Endothelial cell (in vitro differentiated cells): ENCODE measurements at places on chromosomes 2 and 18. TPM values are rescaled to one million over a fixed set of nuclear protein-coding genes. Genes with fewer than 3 reads are reported as not detected.

DNA sequence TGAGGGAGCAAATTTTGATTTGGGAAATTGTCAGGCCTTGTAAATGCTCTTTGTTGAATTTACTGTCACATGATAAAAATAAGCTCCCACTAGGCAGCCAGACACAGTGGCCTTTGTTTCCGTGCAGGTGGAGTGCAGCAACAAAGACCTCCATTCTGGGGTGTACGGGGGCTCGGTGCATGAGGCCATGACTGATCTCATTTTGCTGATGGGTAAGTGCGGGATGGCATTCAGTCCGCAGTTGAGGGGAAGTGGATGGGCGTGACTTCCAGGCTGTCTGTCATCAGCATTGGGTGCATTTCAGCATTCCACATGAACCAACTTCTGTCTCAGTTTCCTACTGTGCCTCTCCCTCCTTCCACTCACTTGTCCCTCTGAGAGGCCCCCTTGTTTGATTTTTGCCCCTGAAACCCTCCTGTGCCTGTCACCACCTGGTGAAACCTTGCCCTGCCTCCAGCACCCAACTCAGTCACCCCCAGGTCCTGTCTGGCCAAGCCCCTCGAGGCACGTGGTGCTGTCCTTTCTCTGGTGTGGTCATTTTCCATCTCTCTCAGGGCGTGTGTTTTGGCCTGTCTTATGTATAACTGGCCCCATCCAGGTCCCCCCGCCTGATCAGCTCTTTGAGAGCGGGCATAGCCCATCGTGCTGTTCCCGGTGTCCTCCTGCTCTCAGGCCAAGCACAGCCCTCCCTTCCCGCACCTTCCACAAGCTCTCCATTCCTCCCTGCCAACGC, 16.3 kb downstream of the CNDP2 start:
- no peaks in the 10 kb centered on the region for H3K4me1 ChIP-seq
- H3K36me3 ChIP-seq, result peaks cover 53% of the 10 kb centered on the region
- peaks cover 6% of the 10 kb centered on the region for H3K27me3 ChIP-seq
- no peak for DNase-seq
- peak overlapping the region; percentile 36 for H3K27ac ChIP-seq

DNA sequence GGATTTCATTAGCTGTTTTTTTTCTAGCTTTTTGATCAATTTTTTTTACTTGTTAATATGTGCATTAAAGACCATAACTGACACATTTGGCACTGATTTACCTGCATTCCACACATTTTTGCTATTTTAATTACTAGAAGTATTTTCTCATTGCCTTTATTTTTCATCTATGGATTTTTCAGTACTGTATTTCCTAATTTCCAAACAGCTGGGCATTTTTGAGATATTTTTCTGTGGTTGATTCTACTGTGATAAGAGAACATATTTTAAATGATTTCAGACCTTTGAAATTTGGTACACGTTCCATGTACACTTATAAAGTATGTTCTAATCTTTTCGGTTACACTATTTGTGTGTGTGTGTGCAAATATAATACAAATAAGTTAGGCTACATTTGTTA, 135.3 kb downstream of the PARD3B start:
- DNase-seq, result no peak
- H3K27me3 ChIP-seq, result no peaks in the 10 kb centered on the region
- H3K36me3 ChIP-seq, result no peaks in the 10 kb centered on the region
- H3K4me1 ChIP-seq, result no peaks in the 10 kb centered on the region
- no peak overlapping the region for H3K4me3 ChIP-seq

DNA sequence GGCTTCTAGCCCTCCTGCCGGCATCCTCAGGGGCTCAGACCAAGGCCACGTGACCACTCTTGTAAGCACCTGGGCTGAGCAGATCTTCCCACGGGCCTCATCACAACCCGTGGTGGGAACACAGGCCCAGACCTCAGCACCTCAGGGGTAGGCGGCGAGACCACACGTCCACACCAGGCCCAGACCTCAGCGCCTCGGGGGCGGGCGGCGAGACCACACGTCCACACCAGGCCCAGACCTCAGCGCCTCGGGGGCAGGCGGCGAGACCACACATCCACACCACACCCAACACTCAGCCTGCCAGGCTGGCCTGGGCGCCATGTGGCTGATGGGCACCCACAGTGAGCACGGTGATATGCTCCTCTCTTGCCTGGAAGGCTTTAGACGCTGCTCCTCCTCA, 334.4 kb upstream of the SALL3 start:
- H3K27me3 ChIP-seq, result peaks cover 16% of the 10 kb centered on the region
- H3K4me1 ChIP-seq, result no peaks in the 10 kb centered on the region
- DNase-seq, result no peak
- H3K4me3 ChIP-seq, result no peak overlapping the region

- DNase-seq, result no peak
- peaks cover 4% of the 10 kb centered on the region for H3K36me3 ChIP-seq
- H3K4me1 ChIP-seq, result no peaks in the 10 kb centered on the region
- no peak overlapping the region for H3K27ac ChIP-seq
- peaks cover 4% of the 10 kb centered on the region for H3K27me3 ChIP-seq
These were observed 12.3 kb downstream of the FASTKD1 start for GRCh38 chr2:169561364-169561763.

DNA sequence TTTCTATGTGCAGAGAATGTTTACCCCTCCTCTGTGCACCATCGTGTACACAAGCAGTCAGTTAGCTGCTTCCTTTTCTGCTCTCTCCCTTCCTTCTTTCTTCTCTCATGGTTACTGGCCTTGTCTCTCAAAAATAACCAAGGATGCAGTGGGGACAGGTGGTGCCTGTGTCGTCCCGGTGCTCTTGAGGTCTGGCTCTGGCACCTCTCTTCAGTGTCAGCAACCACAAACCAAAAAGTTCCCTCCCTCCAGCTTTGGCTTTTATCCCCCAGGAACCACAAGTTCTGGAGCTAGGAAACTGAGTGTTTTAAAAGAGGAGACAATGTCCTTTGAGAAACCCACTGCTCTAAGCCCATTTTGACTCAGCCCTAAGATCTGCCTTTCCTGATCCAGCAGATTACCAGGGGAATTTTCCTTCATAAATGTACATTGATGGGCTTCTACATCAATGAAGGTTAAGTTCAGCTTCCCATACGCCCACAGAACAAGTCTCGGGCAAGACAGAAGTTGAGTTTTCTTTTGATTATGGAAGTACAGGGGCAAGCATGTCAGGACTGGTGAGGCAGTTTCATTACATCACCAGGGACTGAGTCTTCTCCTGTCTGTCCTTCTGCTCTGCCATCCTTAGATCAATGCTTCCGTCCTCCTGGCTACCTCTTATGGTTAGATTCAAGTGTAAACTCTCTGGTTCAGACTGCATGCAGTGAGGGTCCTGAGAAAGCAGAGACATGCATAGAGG, 232.2 kb downstream of the SETBP1 start:
- H3K4me1 ChIP-seq, result peaks cover 8% of the 10 kb centered on the region
- peaks cover 12% of the 10 kb centered on the region for H3K27me3 ChIP-seq
- no peak overlapping the region for H3K4me3 ChIP-seq
- DNase-seq, result no peak
- peaks cover 25% of the 10 kb centered on the region for H3K36me3 ChIP-seq
- peak overlapping the region; percentile 79 for H3K27ac ChIP-seq

The GPR55 gene
- total RNA-seq, result 0.28 TPM

- peaks cover 5% of the 10 kb centered on the region for H3K27me3 ChIP-seq
- H3K4me3 ChIP-seq, result no peak overlapping the region
- H3K27ac ChIP-seq, result no peak overlapping the region
These were observed 262.4 kb upstream of the SLC14A2 start for GRCh38 chr18:45352874-45353273.

The NT5C1B gene
- not detected for total RNA-seq

DNA sequence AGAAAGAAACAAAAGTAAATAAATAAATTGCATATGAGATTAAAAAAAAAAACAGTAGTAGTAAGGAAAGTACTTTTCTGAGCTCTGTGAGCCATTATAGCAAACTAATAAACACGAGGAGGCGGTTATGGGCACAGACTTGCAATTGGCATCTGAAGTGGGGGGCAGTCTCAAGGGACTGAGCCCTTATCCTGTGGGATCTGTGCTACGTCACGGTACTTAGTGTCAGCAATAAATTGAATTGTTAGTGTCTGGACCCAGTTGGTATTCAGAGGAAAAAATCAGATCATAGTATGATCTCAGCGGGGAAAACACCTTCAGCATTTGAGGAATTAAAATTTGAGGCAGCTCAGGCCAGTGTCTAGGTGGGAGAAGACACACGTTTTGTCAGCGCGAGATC, 76.6 kb upstream of the TEX51 start:
- DNase-seq, result no peak
- H3K4me1 ChIP-seq, result peaks cover 3% of the 10 kb centered on the region
- H3K36me3 ChIP-seq, result no peaks in the 10 kb centered on the region

GRCh38 chr18:79587226-79587741, 92.3 kb upstream of the CTDP1 start:
- no peak overlapping the region for H3K4me3 ChIP-seq
- H3K27me3 ChIP-seq, result peaks cover 12% of the 10 kb centered on the region

The TNFAIP6 gene
- total RNA-seq, result not detected

DNA sequence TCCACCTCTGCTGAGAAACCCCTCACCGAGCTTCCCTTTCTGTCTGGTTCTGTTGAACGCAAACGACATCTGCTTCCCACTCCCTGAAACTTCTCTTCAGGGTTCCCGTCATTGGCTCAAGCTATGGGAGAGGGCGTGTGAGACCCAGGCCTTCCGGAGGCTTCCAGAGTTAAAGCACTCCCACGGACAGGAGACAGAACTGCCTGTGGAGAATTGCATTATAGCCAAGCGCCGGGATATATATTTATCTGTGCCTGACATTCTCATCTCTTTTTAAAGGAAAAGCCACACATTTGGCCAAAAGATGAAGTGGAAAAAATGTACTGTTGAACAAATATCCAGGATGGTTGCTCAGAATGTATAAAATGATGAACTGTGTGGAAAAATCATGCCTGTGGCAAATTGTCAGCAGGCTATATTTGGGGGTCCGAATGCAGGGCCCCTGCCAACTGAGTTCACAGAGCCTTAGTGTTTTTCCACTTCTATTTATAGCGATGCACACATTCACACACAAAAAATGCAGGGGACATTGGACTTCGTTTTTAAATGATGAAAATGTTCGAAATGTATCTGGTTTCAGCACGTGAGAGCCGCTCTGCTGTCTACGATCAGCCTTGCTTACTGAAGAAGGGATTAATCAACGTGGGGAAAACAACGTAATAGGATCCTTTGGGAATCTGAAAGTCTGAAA, 59.5 kb downstream of the E2F6 start:
- no peaks in the 10 kb centered on the region for H3K36me3 ChIP-seq
- DNase-seq, result no peak
- no peak overlapping the region for H3K4me3 ChIP-seq
- peaks cover 10% of the 10 kb centered on the region for H3K27me3 ChIP-seq
- H3K27ac ChIP-seq, result no peak overlapping the region

- no peak overlapping the region for H3K4me3 ChIP-seq
- DNase-seq, result no peak
- no peaks in the 10 kb centered on the region for H3K27me3 ChIP-seq
- H3K4me1 ChIP-seq, result no peaks in the 10 kb centered on the region
These were observed 348.0 kb downstream of the DLGAP1 start for GRCh38 chr18:4107049-4107467.

GRCh38 chr2:85163675-85164074, 30.5 kb downstream of the TCF7L1 start:
- H3K36me3 ChIP-seq, result peaks cover 26% of the 10 kb centered on the region
- no peak for DNase-seq
- peak overlapping the region; percentile 54 for H3K27ac ChIP-seq
- H3K27me3 ChIP-seq, result peaks cover 16% of the 10 kb centered on the region

- H3K4me1 ChIP-seq, result peaks cover 16% of the 10 kb centered on the region
- H3K4me3 ChIP-seq, result no peak overlapping the region
- no peak for DNase-seq
- no peak overlapping the region for H3K27ac ChIP-seq
- peaks cover 10% of the 10 kb centered on the region for H3K27me3 ChIP-seq
- H3K36me3 ChIP-seq, result no peaks in the 10 kb centered on the region
These were observed 251.6 kb downstream of the TNS1 start for GRCh38 chr2:217751192-217751591.

The UGP2 gene
- 88.3 TPM for total RNA-seq

GRCh38 chr2:105042189-105042588, 4.3 kb downstream of the MRPS9 start:
- H3K4me3 ChIP-seq, result no peak overlapping the region
- DNase-seq, result no peak
- peaks cover 3% of the 10 kb centered on the region for H3K27me3 ChIP-seq

GRCh38 chr2:66872986-66873754, 438.2 kb downstream of the MEIS1 start:
- H3K27me3 ChIP-seq, result no peaks in the 10 kb centered on the region
- no peaks in the 10 kb centered on the region for H3K4me1 ChIP-seq
- no peaks in the 10 kb centered on the region for H3K36me3 ChIP-seq
- H3K4me3 ChIP-seq, result no peak overlapping the region
- no peak for DNase-seq

The RGPD3 gene
- total RNA-seq, result 0.15 TPM

DNA sequence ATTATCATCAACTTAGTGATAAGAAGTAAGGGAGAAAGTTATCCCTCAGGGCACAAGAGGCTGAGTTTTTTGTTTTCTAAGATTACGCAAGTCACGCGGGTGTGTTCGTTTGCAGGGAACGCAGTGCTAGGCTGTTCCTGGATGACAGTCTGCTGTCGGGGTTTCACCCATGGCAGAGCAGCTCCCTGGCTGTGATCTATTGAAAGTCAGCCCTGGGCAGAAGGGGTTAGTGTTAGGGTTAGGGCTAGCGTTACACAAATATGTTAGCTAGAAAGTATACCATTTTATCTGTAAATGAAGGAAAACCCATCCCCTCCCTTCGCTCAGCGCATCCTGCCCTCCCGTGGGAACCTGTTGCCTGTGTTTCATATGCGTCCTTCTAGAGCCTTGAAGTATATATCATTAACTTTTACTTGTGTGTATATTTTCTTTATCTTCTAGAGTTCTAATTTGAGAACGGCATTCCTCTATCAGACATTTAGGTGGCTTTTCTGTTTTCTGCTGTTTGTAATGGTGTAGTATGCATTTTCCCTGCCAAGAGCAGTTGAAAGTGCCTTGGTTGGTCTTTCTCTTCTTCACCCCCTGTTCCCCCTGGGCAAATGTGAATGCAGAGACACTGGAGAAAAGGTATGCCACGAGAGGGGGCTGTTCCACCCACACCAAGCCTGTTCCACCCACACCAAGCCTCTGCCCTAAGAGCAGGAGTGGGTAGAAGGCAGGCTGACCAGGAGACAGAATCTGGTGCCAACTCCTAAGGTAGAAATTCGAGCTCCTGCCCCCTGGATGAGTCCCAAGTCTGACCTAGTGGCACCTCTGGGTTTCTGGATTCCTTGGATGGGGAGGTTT, 47.0 kb downstream of the ARMC9 start:
- no peak overlapping the region for H3K27ac ChIP-seq
- H3K36me3 ChIP-seq, result peaks cover 9% of the 10 kb centered on the region
- no peak for DNase-seq
- H3K27me3 ChIP-seq, result no peaks in the 10 kb centered on the region
- H3K4me3 ChIP-seq, result peak overlapping the region; percentile 8

GRCh38 chr2:70643715-70644114, 90.1 kb upstream of the TGFA start:
- no peak overlapping the region for H3K27ac ChIP-seq
- DNase-seq, result peak; percentile 25
- no peak overlapping the region for H3K4me3 ChIP-seq
- H3K36me3 ChIP-seq, result no peaks in the 10 kb centered on the region
- H3K27me3 ChIP-seq, result peaks cover 5% of the 10 kb centered on the region

GRCh38 chr2:23432531-23432930, 47.6 kb downstream of the KLHL29 start:
- no peak overlapping the region for H3K4me3 ChIP-seq
- peaks cover 10% of the 10 kb centered on the region for H3K4me1 ChIP-seq
- no peaks in the 10 kb centered on the region for H3K36me3 ChIP-seq
- H3K27me3 ChIP-seq, result peaks cover 11% of the 10 kb centered on the region
